ENCODE measurements at places on chromosomes 4 and X.

GRCh38 chrX:81202456-81202819 lies 536 bp downstream of the SH3BGRL start:
- DNase-seq, result peak; percentile 23

- DNase-seq, result no peak
Observed at GRCh38 chr4:168831585-168831918, 178.5 kb downstream of the CBR4 start.

DNA sequence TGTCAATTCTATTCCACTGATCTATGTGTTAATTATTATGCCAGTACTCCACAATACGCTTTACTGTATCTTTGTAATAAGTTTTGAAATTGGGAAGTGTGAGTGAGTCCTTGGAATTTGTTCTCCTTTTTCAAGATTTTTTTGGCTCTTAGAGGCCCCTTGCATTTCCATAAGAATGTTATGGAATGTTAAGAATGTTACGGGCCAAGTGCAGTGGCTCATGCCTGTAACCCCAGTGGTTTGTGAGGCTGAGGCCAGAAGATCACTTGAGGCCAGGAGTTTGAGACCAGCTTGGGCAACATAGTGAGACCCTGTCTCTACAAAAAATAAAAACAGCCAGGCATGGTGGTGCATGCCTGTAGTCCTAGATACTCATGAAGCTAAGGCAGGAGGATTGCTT lies 167.6 kb upstream of the CXorf66 start:
- no peak for DNase-seq

DNA sequence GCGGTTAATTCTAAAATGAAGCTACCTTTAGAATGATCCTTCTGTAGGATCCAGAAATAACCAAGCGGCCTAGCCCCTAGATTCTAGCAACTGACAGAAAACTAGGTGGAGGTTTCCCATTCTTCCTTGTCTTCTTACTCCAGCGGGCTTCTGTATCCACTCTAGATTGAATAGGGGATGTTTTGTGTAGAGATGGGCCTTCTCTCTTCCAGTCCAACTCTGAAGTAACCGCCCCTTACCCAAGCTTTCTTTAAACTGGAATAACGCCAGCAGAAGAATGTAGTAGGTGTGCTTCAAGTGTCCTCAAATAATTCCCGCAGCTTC lies 386 bp upstream of the TMEM184C start:
- DNase-seq, result no peak
